ENCODE measurements at places on chromosomes 6 and 20. TPM values are rescaled to one million over a fixed set of nuclear protein-coding genes. Genes with fewer than 3 reads are reported as not detected.

DNA sequence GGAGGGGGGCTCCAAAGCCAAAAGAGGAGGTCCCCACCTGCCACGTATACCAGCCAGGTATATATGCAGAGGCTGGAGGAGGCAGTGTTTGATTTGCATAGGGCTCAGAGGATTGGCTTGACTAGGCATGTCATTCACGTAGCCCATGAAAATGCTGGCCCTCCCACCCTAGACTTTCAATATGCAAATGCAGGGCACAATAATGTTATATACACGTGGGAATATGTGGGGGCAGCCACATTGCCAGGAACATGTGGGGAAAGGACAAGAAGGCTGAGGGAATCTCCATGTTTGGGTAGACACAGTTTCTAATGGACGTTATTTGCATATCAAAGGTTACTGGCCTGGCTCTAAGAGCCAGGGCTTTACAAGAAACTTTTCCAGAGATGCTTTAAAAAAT, 301.8 kb downstream of the FARS2 start:
- no peak for DNase-seq

GRCh38 chr6:51349857-51350256, 531.2 kb downstream of the TFAP2B start:
- no peak for DNase-seq

GRCh38 chr20:47195573-47195972, 160.9 kb downstream of the ZMYND8 start:
- DNase-seq, result no peak

GRCh38 chr20:8735674-8736073, 333.2 kb upstream of the PLCB4 start:
- no peak for DNase-seq

GRCh38 chr6:17482711-17483110, 89.3 kb downstream of the CAP2 start:
- DNase-seq, result peak; percentile 75

- no peak for DNase-seq
Observed at GRCh38 chr20:30511322-30512030, 746.0 kb upstream of the DEFB115 start.

GSTA3 gene
- total RNA-seq, result not detected

CYP21A2 gene
- total RNA-seq, result 3.7 TPM

SIRPD gene
- not detected for total RNA-seq
